Mesenchymal stem cell (in vitro differentiated cells and primary cell): ENCODE measurements at places on chromosomes 5 and 9.

- DNase-seq: no peak
Observed at GRCh38 chr5:143243103-143243502, 160.4 kb downstream of the NR3C1 start.

DNA sequence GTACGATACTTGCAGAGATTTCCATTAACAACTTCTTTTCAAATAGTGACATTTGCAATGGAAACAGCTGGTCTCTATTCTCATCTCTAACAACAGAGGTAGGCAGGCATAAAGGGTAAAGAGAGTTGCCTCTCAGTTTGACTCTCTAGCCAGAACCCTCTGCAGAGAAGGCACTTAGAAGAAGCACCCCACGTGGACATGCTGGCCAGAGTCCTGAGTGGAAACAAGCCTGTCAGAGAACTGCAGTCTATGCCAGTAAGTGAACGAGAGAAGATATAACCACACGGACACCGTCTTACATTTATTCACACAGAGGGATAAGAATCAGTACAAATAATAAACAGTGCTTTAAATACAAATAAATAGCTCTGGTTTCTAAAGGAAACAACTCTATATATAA, 11.0 kb upstream of the LHX6 start:
- no peak for DNase-seq

DNA sequence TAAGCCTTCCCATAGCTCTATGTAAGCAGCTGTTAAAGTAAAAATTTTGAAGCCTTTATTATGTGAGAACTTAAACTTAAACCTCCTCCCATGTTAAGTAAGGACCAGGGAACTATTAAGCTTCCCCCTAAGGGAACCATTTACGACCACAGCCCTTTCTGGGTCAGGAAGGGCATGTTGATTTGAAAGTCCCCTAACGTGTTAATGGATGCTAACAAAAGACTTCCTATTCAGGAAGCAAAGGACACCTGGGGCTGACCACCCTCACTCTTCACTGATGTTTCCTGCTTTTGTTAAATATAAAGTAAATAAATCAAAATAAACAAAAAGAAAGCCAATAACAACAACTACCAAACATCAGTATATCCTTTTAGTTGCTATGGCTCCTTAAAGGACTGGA, 170.6 kb upstream of the RFX3 start:
- no peak for DNase-seq

DNA sequence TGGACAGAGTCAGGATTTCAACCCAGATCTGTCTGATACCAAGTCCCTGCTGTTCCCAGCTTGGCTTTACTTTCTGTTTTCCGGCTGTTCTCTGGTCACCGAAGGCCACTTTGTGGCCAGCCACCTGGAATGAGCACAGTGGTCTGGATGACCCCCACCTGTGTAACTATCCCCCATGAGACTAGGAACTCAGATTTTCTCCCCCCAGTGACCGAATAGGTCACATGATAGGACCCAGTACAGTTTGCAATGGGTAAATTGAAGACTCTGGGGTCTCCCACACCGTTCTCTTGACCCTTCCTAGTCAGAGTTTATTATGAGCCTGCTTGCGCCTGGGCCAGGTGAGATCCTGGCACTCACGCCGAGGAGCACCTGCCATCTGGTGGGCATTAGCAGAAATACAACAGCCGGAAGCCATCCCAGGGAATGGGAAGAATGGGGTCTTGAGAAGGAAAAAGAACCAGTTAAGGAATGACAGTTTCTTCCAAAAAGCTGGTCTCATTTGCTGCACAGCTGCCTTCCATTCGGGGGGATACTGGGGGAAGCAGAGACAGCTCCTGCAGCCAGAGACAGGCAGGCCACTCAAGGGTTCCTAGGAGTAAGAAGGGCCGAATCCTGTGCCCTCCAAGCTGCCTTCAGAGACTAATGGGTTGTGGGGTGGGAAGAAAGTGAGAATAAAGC, 7.1 kb downstream of the PHYHD1 start:
- peak; percentile 54 for DNase-seq

GRCh38 chr9:88234114-88234513, 95.8 kb upstream of the SPATA31C2 start:
- DNase-seq: no peak

- DNase-seq: no peak
Observed at GRCh38 chr5:96326902-96327301, 106.1 kb downstream of the PCSK1 start.

DNA sequence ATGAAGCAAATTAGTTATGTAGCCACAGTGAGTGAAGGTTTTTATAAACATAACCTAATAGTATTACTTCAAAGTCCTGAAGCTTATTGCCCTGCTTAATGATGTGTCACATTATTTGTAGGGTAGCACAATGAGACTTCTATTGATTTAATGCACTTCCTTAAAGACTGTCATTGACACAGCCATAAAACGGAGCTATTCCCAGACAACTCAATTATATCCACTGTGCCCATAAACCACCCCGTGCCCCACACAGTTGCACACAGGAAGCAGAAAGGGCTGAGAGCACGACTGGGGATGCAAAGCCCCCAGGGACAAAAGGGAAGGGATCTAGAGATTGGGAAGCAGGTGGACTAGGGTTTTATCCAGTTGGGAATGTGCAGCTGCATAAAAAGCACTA, 37.0 kb downstream of the TRIM32 start:
- no peak for DNase-seq

- no peak for DNase-seq
Observed at GRCh38 chr9:121573717-121574485, 74.3 kb upstream of the GGTA1 start.

- DNase-seq: no peak
Observed at GRCh38 chr5:6468104-6468503, 19.4 kb downstream of the UBE2QL1 start.

- peak; percentile 86 for DNase-seq
Observed at GRCh38 chr5:78597068-78597973, 51.3 kb downstream of the LHFPL2 start.

DNA sequence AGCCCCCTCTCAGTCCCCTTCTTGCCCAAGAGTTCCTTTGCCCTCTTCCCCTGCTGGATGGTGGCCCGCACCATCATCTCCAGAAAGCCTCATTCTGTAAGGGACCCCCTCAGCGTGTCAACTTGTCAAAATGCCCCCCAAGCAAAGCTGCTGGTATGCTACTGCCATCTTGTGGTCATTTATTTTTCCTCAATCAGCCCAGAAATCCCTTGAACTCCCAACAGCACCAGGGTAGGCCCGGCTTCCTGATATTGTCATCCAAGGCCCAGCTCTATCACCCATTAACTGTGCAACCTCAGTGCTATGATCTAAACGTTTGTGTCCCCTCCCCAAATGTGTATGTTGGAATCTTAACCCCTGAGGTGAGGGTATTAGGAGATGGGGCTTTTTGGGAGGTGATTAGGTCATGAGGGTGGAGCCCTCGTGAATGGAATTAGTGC, 53.2 kb upstream of the FBXW11 start:
- DNase-seq: peak; percentile 33

- no peak for DNase-seq
Observed at GRCh38 chr5:156819967-156820581, 30.0 kb upstream of the PPP1R2B start.

DNA sequence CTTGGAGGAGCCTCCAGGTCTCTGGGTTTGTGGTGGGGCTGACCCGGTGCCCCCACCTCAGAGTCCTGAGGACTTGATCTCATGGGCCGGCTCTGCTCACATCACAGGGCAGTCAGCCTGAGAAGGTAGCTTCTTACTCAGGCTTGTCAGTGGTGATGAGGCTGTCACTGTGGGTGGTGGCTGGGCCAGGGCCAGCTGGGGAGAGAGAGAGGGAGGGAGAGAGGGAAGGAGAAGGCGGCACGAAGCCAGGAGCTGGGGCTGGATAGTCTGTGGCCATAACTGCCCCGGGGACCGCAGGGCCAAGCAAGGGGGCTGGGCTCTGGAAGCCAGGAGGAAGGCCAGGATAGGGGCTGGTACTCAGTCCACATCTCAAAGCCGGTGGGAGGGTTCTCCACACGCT, 6.5 kb downstream of the NTNG2 start:
- no peak for DNase-seq

DNA sequence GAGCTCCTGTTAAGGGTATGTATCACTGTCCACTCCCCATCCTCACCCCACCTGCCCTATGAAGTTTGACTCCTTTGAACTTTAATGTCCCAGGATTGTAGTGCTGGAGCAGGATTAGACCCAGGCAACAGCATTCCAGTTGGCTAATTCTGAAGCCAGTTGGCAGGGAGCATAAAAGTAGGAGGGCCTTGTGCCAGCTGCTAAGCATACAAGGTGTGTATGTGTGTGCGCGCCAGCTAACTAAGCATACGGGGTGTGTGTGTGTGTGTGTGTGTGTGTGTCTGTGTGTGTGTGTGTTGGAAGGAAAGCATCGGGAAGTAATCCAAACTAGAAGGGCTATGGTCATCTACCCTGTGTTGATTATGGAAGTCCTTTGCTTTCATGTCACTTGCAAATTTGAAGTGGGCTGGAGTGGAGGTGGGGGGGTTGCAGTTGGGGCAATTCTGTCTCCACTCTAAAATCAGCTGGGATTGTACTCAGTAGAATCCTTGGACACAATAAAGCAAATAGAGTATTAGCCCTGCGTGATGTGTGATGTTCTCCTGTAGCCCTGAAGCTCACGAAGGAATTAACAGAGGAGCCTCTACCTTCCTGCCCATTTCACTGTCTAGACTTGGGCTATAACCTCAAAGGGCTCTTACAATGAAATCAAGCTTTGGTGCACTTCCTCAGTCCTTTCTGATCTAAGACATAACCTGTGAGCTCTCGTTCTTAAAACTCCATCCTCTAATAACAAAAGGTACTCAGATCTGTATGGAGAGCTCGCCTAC, 26.9 kb downstream of the HMGCR start:
- peak; percentile 15 for DNase-seq

- DNase-seq: no peak
Observed at GRCh38 chr5:114050087-114050486, 311.8 kb upstream of the KCNN2 start.

GRCh38 chr9:17839776-17840175, 260.9 kb downstream of the SH3GL2 start:
- DNase-seq: no peak

DNA sequence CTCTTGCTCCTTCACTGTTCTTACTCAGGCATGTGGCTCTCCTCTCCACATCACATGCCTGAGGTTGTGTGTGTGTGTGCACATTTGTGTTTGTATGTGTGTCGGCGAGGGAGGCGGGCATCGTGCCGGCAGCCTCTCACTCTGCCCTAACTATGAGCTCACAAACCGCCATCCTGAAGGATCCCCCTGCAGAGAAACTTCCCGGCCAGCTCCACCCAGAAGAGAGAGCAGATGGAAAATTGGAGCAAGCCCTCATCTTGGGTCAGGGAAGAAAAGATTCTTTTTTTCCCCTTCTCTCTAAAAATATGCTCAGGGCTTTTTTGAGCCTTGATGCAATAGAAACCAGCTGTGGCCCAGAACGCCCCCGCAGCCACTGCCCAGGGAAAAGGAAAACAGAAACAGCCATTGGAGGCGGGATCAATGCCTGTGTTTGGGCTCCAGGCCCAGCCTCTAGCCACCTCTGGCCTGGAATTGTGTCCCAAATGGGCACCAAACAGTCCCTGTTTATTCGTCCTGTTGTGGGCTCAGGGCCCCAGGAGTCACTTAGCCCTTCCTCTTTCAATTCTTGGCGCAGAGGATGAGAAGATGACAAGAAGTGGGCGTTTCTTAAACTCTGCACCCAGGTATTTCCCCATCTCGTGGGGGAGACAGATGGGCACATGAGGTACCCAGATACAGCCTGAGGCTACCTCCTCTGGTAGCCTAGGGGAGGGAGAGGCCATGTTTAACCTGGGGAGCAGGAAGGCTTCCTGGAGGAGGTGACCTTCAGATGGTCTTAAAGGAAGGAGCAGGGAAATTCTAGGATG, 151.5 kb downstream of the RGS3 start:
- peak; percentile 65 for DNase-seq

DNA sequence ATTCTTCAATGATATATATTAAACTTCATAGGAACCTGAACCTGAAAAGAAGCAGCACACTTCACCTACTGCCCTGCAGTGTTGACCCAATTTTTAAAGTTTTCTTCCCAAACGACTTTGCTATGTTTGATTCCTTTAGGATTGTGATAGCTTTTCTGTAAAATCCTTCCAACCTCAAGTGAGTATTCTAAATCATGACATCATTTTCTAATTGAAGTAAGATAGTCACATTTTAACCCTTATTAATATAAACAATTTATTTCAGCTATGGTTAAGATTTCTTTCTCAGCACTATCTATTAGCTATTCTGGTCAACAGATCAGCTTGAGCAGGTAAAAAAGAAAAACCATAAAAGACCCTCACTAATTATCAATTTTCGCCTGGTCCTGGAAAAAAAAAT, 162.0 kb downstream of the SMARCA2 start:
- DNase-seq: no peak

- no peak for DNase-seq
Observed at GRCh38 chr5:74156728-74157383, 483.7 kb downstream of the ENC1 start.

GRCh38 chr9:116406469-116406868, 252.9 kb downstream of the PAPPA start:
- DNase-seq: no peak

DNA sequence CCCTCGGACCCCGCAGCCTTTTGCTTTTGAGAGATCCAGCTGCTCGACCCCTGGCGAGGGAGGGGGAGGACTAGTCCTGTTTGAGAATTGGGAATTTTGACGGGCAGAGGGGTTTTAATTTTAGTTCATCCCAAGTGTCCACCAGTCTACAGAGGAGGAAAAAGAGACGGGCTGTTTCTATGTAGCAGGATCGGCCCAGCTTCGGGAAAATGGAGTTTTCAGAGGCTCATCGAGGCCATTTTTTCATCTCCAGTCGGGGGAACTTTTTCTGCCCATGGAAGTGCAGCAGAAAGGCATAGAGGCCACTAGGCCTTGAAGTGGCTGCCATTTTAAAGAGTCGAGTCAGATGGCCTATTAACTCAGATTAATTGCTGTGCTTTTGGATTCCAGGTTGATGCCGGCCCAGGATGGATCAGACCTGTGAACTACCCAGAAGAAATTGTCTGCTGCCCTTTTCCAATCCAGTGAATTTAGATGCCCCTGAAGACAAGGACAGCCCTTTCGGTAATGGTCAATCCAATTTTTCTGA, 1.2 kb downstream of the NSD1 start:
- peak; percentile 36 for DNase-seq

DNA sequence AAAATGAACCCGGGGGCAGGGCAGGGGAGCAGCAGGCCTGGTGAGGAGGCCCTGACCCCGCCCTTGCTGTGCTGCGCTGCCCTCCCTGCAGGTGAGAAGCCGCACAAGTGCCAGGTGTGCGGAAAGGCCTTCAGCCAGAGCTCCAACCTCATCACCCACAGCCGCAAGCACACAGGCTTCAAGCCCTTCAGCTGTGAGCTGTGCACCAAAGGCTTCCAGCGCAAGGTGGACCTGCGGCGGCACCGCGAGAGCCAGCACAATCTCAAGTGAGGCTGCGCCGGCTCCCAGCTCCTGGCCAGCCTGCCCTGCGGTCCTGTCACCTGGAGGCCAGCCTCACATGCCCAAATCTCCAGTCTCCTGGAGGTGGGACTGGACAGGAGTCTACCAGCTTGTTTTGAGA, 12.3 kb downstream of the GFI1B start:
- DNase-seq: no peak

- no peak for DNase-seq
Observed at GRCh38 chr9:38707885-38708637, 11.9 kb downstream of the FAM240B start.

- DNase-seq: no peak
Observed at GRCh38 chr9:103669296-103669695, 424.8 kb upstream of the SMC2 start.
